Right ventricle myocardium superior (tissue), 1 donor: ENCODE measurements at places on chromosomes 13 and 19. TPM values are rescaled to one million over a fixed set of nuclear protein-coding genes. Genes with fewer than 3 reads are reported as not detected.

OR7C1 gene
- not detected for total RNA-seq

CDX2 gene
- not detected for total RNA-seq

LILRA2 gene
- 1.7 TPM for total RNA-seq

DNA sequence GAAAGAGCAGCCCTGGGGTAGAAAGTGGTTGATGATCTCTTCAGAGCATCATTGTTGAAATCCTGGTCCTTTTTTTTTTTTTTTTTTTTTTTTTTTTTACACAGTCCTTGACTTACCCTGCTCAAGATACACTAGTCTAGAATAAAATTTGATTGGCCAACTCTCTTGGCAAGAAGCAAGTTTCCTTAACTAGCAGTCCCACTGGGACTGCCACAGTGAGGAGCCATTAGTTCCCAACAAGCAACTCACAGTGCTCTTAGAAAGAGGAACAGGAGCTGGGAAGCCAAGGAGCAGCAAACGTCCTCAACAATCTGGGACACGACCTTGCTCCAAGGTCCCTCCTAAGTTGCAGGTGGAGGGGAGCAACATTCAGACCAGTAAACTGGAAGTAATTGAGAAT lies 47.9 kb upstream of the INTS6 start:
- no peak for DNase-seq

GRCh38 chr19:20969898-20970297 lies 46.8 kb downstream of the ZNF85 start:
- no peak for DNase-seq

DNA sequence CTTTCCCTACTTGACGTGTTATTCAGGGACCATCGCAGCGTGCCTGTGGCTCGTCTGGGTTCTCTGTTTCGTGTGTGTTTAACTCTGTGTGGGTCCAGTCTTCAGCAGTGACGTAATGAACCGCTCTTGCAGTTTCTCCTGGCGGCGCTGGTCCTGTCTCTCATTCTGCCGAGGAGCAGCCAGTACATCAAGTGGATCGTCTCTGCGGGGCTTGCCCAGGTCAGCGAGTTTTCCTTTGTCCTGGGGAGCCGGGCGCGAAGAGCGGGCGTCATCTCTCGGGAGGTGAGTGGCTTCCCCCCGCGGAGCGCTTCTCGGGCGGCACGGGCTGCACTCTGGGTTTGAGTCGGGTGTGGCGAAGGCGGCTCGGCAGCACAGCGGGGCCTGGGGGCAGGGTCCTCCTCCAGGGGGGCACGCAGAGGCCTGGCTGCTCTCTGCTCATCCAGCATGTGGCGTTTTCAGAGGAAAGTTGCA lies 36.3 kb upstream of the TFDP1 start:
- DNase-seq, result no peak

GRCh38 chr13:76769271-76769791 lies 116.9 kb downstream of the KCTD12 start:
- no peak for DNase-seq

- DNase-seq, result no peak
These were observed 1.8 kb upstream of the RUBCNL start for GRCh38 chr13:46388846-46389245.

- no peak for DNase-seq
These were observed 74.2 kb downstream of the IRS2 start for GRCh38 chr13:109712124-109712722.

DNA sequence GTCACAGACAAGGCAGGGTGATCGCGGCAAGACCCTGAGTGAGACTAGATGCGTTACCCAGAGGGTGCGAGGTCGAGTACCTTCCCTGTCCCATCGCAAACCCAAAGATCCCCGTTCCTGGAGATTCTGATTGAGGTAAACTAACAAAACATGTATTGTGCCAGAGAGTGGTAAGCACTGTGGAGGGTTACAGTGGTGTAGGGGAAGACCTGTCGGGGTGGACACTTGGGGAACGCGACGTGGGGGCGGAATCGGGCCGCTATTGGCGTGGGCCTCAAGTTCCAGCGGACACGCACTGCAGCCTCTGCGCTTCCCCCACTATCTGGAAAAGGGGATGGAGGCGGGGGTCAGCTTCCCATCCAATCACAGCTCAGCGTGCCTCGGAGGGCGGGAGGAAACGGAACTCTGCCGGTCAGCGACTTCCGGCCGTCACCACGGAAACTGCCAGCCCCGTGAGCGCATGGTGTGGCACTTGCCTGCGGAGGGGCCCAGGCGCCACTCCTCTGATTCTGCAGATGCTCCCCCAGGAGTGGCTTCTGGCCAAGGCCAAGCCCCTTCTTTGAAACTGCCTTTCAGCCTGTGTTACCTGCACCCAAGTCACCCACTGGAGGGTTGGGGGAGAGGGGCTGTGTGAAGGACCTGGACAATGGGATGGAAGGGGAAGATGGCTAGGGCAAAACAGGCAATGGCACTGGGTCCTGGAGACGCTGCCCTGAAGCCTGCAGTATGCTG lies 1.0 kb upstream of the UBE2M start:
- DNase-seq, result peak; percentile 94

DNA sequence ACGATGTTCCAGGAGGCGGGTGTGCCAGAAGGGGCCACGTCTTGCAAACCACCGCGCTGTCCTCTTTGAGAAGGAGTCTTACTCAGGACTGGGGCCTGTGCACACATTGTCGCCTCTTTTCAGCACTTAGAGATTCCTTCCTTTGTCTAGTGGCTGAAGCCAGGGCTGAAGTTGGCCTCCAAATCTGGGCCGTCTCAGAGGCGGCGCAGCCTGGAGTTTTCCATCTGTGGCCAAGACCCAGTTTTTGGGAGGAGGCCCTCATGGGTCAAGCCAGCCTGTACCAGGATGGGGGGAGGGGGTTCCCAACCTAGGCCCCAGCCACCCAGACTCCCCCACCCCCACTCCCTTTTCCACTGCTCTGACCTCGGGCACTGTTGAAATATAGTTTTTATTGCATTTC lies 11.8 kb downstream of the ANO8 start:
- no peak for DNase-seq

DNA sequence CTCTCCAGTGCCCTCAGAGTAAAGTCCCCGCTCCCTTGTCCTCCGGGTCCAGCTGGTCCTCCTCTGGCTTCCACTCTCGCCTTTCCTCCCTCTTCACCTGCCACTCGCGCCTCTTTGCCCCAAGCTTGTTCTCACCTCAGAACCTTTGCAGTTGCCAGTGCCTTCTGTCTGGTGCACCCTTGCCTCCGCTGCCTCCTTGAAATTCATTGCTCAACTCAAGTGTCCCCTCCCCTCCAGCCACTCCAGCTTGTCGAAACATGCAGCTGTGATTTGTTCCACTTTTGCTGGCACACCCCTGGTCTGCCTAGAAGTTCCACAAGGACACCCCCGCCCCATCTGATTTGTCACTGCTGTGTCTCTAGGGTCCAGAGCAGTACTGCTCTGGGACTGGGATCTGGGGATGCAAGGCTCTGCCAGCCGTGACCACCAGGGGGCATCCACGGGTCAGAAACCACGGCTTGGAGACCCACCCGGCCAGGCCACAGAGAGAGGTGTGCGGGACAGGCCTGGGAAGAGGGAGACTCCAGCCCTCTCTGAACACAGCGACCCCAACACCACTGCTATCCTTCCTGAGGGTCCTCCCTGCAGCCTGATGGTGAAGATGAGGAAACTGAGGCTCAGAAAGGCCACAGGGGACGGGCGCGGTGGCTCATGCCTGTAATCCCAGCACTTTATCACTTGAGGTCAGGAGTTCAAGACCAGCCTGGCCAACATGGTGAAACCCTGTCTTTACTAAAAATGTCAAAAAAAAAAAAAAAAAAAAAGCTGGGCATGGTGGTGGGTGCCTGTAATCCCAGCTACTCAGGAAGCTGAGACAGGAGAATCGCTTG lies 49.9 kb downstream of the AP1M1 start:
- peak; percentile 94 for DNase-seq

DNA sequence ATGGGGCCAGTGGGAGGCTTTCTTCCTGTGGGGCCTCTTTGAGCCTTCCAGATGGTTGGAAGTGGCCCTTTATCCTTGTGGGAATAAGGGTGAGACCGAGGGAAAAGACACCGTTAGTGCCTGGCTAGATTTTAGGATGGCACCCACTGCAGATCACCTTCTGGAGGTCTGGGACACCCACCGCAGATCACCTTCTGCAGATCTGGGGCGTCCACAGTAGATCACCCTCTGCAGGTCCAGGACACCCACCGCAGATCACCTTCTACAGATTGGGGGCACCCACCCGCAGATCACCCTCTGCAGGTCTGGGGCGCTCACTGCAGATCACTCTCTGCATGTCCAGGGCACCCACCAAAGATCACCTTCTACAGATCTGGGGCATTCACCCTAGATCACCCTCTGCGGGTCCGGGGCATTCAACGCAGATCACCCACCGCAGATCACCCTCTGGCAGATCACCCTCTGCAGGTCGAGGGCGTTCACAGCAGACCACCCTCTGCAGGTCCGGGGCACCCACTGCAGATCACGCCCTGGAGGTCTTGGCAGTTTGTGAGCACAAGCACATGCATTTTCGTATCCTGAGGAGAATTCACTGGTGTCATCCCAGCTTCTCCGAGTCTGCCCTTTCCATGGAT lies 153.4 kb upstream of the TSHZ3 start:
- DNase-seq, result no peak

DNA sequence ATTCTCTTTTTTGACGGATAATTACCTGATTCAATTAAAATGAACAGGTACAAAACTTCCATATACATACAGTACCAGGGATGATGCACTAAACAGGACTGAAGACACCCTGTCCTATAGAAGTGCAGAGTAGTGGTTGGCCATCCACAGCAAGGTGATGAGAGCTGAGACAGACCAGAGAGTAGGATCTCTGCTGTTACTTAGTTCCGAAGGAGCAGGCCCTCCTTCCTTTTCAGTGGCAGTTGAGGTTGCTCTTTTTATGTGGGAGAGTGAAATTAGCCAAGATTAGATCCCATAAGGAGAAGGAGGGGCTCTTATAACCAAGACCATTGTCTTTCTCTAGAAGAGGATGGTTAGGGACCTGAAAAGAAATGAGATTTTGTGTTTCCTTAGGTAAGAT lies 4.0 kb downstream of the PDS5B start:
- no peak for DNase-seq

- DNase-seq, result no peak
These were observed 556.5 kb upstream of the GPC6 start for GRCh38 chr13:92670096-92670495.

DNA sequence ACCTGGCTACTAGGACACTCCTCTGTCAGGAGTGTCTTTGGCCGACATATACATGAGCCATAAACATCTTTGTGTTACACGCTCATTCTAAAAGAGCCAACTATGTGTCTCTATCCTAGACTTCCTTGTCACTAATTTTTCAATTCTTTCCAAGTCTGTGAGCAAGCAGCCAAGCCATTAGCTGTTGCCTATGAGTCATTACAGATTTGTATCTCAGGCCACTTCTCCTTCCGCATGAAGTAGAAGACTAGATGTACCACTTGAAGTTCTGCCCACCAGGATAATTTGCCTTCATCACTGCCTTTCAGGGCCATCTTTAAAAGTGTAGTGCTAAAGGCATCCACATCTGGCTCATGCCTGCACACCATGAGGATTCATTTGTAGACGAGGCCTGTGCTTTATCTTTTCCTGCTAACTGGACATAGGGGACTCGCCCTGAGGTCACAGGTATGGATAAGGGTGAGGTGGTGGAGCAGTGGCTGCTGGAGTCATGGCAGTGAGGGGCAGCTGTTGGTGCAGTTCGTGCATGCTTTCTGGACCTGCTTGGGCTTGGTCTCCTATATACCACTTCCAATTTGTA lies 126.1 kb upstream of the KL start:
- no peak for DNase-seq

GRCh38 chr13:27024776-27025492 lies 146.7 kb downstream of the USP12 start:
- no peak for DNase-seq

DNA sequence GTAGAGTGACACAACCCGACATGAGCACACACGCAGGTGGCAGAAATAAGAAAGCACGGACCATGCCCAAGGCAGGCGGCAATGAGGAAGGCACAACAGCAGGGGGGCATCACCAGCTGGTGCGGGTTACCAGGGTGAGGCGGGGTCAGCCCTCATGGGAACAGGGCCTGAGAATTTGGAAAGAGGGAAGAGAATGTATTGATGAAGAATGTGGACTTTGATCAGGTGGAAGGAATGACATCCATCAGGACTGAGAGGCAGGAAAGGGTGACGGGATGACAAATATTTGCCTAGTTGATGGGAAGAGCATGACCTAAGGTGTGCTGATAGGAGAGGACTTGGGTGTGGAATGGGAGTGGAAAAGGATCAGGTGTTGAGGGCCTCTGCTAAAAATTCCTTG lies 177.5 kb downstream of the ABCC4 start:
- DNase-seq, result no peak

GRCh38 chr19:38742906-38743305 lies 1.4 kb downstream of the CAPN12 start:
- DNase-seq, result peak; percentile 13

DNA sequence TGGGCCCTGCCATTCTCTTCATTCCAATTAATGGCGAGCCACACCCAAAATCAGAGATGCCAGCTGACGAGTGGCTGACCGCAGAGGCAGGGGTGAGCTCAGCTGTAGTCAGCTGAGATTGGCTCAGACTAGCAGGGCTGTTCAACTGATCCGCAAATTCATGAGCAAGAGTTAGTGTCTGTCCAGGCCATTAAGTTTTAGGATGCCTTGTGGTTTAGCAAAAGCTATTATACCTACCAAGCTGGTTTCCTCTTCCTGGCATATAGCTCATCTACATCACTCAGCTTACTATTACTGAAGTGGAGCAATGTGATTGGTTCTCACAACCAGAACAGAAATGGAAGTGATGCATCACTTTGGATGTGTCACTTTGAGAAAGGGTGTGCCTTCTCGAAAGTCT lies 148.7 kb downstream of the NALCN start:
- no peak for DNase-seq
